ENCODE measurements at places on chromosomes 12 and 14. TPM values are rescaled to one million over a fixed set of nuclear protein-coding genes. Genes with fewer than 3 reads are reported as not detected.

The POP5 gene
- total RNA-seq, result 61.3 TPM

The ZCRB1 gene
- total RNA-seq, result 76.2 TPM

The ARPC3 gene
- 234 TPM for total RNA-seq

The RNF10 gene
- 62.5 TPM for total RNA-seq

The B4GALNT3 gene
- total RNA-seq, result 2.9 TPM

The CLMN gene
- 16.2 TPM for total RNA-seq

The SOAT2 gene
- total RNA-seq, result 14.9 TPM

The ITGA5 gene
- 0.28 TPM for total RNA-seq

The PAPLN gene
- not detected for total RNA-seq

The G2E3 gene
- 90.7 TPM for total RNA-seq

The SLC39A2 gene
- total RNA-seq, result 0.11 TPM

The OR6C2 gene
- not detected for total RNA-seq

The KRT6A gene
- total RNA-seq, result not detected

The CPSF2 gene
- total RNA-seq, result 67.9 TPM

The KCNA5 gene
- total RNA-seq, result not detected

The BIN2 gene
- not detected for total RNA-seq

The C12orf50 gene
- total RNA-seq, result not detected

The TAS2R7 gene
- total RNA-seq, result not detected

The TPPP2 gene
- total RNA-seq, result 0.58 TPM

The OTX2 gene
- total RNA-seq, result not detected

The NOS1 gene
- not detected for total RNA-seq

The CFAP73 gene
- total RNA-seq, result not detected

The EMP1 gene
- total RNA-seq, result 0.13 TPM

The KCNMB4 gene
- total RNA-seq, result 0.84 TPM

The ANKS1B gene
- total RNA-seq, result not detected

The CCT2 gene
- total RNA-seq, result 601 TPM

The EIF5 gene
- 333 TPM for total RNA-seq

The KLRB1 gene
- total RNA-seq, result not detected

The CDKN3 gene
- total RNA-seq, result 88.9 TPM

The TSPAN19 gene
- total RNA-seq, result not detected

The EIF2B2 gene
- 80.9 TPM for total RNA-seq

The AVPR1A gene
- total RNA-seq, result not detected

Measured in HepG2 (cell line).